ENCODE measurements at places on chromosomes 6 and 20.

- DNase-seq: no peak
Observed at GRCh38 chr6:15077006-15077405, 168.9 kb upstream of the JARID2 start.

DNA sequence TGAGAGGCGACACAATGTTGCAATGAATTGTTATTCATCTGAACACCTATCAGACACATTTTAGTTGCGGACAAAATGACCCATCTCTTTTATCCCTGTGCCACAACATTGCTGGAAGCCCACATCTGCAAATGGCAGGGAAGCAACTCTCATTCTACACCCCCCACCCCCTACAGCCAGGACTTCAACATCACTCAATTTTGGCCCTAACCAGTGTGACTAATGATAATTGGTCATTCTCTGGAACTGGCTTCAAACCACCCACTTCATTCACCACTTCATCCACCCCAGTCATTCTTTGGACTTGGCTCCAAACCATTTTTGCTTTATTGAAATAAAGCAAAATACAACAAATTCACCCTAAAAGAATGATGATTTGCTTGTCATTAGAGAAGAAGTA lies 1.5 kb downstream of the GCM2 start:
- no peak for DNase-seq

- peak; percentile 94 for DNase-seq
Observed at GRCh38 chr20:25407311-25408169, at the start of gene GINS1. GINS1 (plus strand) TSS chr20:25407673; CDS start chr20:25407821, 148 bp downstream.

GRCh38 chr6:15823838-15824414 lies 161.1 kb upstream of the DTNBP1 start:
- no peak for DNase-seq

DNA sequence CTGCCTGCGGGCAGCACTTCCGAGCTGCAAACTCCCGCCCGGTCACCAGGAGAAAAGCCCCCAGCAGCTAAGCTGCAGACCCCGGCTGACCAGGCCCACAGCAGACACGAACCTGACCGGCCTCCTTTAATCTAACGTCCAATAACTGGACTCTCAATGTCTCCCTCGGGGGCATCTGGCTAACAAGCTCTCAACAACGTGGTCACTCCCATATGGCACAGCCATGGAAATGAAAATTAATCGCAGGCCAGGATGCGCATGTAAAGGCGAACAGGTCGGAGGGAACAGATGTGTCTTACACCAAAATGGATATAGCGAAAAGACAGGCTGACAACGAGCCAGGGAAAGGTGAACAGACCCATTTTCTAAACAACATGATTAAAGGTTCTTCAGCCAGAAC lies 44.4 kb upstream of the SMOC2 start:
- no peak for DNase-seq

DNA sequence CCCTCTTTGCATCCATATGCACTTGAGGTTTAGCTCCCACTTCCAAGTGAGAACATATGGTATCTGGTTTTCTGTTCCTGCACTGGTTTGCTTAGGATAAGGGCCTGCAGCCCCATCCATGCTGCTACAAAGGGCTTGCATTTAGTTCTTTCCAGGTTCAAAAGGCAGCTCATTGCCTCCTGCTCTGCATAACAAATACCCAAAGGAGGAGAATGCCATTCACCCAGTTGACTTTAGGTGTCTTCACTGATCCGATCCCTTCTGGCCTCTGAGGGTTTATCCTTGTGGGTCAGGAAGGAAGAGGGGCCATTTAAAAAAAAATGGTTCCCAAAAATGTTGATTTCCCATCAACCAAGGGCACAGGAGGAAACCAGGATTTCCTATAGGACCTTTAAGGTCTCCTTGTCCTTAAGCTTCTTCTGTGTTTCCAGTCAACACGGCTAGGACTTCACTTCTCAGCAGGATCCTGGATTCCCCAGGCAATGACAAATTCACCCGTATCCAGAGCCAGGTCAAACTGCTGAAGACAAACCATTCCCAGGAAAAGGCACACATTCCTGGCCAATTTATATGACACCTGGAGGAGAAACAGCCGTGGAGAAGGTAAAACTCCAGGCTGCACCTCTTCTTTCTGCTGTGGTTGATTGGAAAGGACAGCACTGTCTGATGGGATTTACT lies 447.7 kb upstream of the CDH4 start:
- no peak for DNase-seq

- DNase-seq: no peak
Observed at GRCh38 chr6:26044140-26045064, 42.8 kb upstream of the HFE start.

- DNase-seq: peak; percentile 44
Observed at GRCh38 chr20:17648791-17649730, 33.0 kb downstream of the RRBP1 start.

- DNase-seq: no peak
Observed at GRCh38 chr6:165390475-165390874, 81.1 kb upstream of the C6orf118 start.

Measured in COR-L47 (cell line).